ENCODE measurements at places on chromosomes 3 and 15.

- no peak for DNase-seq
Observed at GRCh38 chr3:129058441-129059200, 2.0 kb upstream of the GP9 start.

DNA sequence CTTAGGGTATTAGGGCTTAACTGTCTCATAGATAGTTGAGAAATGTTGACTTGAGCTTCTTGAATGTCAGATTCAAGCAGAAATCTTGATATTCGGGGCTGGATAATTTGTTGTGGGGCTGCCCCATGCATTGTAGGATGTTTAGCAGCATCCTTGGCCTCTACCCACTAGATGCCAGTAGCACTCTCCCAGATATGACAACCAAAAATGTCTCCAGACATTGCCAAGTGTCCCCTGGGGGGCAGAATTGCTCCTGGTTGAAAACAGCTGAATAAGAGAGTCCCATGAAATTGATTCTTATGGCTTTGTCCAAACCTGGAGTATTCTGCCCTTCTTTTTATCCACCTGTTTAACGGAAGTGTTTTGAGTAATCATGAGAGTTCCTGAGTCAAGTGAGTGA is 15.9 kb upstream of the LCMT2 start:
- no peak for DNase-seq

- no peak for DNase-seq
Observed at GRCh38 chr3:136380530-136380929, 130.4 kb downstream of the PCCB start.

- no peak for DNase-seq
Observed at GRCh38 chr15:99167201-99167600, 62.3 kb downstream of the SYNM start.

- DNase-seq, result no peak
Observed at GRCh38 chr3:61237858-61238257, 13.4 kb downstream of the FHIT start.

DNA sequence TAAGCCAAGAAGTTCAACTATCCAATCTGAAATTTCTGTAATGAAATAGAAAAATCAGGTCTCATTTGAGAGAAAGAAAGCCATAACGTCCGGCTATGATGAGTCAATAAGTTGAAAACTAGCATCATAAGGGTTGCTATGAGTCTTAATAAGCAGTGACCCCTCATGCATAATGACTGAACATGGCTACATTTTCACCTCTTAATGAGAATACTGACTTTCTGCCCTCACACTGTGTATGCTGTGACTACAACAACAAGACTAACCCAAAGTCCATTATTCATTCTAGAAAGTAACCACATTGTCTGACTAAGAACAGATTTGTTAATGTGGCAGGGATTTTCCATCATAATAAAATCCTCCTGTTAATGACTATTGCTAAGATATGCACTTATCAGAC is 884.0 kb upstream of the CADM2 start:
- DNase-seq, result no peak

DNA sequence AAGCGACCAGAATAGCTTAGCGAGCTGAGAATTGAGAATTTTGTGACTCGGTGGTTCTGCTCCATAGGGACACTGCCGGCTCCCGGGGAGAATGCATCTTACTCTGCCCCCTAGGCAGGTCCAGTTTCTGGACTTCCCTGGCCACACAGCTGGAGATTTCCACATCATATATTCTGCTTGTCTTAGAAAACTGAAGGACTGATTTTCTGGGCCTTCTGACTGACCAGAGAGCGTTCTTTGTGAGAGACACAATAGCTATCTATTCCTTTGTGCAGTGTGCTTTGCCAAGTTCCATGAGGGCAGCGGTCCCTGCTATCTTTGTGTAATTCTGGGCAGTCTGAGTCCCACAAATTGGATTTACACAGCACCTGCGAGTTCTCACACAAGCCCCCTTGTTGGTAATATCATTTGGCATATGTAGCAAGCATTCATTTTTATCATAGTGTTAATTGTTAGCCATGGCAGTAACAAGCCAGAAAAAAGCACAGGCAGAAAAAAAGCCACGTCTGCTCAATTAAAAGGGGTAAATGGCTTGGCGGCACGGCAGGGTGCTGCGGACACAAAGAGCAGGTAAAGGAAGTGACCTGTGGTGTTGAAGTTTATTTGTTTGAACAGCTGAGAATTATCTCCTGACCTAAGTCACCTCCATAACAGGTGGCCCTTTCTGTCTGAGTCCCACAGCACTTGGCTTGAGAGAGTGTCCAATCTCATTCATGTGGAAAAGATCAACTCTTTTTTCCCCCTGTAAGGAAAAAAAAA is 688.7 kb downstream of the TUSC7 start:
- DNase-seq, result no peak

DNA sequence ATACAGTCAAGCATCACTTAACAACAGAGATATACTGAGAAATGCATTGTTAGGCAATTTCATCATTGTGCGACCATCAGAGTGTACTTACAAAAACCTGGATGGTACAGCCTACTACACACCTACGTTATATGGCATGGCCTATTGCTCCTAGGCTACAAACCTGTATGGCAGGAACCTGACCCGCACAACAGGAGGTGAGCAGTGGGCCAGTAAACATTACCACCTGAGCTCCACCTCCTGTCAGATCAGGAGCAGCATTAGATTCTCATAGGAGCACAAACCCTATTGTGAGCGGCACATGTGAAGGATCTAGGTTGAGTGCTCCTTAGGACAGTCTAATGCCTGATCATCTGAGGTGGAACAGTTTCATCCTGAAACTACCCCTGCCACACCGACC is 89.7 kb downstream of the SCAPER start:
- DNase-seq, result no peak

- no peak for DNase-seq
Observed at GRCh38 chr3:107682580-107682979, 159.8 kb downstream of the BBX start.

- DNase-seq, result no peak
Observed at GRCh38 chr15:85125056-85125661, 143.5 kb downstream of the PDE8A start.

- DNase-seq, result no peak
Observed at GRCh38 chr3:179067839-179068238, 3.8 kb downstream of the ZMAT3 start.

- DNase-seq, result no peak
Observed at GRCh38 chr3:42926310-42926709, 20.4 kb downstream of the ZNF662 start.
